ENCODE measurements at places on chromosomes 12 and 14.

DNA sequence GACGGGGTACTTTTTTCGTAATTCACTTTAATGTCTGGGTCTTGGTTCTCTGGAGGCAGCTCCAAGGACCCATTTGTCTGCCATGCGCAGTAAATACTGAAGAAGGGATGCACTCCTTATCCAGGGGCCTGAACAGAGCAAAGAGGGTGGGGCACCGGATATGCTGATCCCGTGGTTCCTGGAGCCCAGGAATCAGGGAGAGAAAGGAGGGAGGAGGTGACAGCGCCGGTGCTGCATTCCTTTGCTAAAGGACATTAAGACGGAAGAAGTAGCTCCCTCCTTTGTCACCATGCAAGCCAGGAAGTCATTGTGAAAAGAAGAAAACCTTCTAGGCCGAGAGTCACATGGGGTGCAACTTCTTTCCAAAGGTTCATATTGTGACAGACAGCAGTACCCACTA lies 1057.7 kb downstream of the VRK1 start:
- peak; percentile 19 for DNase-seq

GRCh38 chr14:100271247-100271939 lies 32.4 kb downstream of the YY1 start:
- DNase-seq = no peak

GRCh38 chr12:47367912-47368537 lies 288.3 kb upstream of the AMIGO2 start:
- no peak for DNase-seq

GRCh38 chr12:3262470-3262869 lies 185.3 kb downstream of the TSPAN9 start:
- DNase-seq = no peak

GRCh38 chr14:103825101-103825500 lies 22.3 kb downstream of the PPP1R13B start:
- no peak for DNase-seq

- no peak for DNase-seq
Observed at GRCh38 chr12:8709124-8709830, 11.5 kb downstream of the RIMKLB start.

DNA sequence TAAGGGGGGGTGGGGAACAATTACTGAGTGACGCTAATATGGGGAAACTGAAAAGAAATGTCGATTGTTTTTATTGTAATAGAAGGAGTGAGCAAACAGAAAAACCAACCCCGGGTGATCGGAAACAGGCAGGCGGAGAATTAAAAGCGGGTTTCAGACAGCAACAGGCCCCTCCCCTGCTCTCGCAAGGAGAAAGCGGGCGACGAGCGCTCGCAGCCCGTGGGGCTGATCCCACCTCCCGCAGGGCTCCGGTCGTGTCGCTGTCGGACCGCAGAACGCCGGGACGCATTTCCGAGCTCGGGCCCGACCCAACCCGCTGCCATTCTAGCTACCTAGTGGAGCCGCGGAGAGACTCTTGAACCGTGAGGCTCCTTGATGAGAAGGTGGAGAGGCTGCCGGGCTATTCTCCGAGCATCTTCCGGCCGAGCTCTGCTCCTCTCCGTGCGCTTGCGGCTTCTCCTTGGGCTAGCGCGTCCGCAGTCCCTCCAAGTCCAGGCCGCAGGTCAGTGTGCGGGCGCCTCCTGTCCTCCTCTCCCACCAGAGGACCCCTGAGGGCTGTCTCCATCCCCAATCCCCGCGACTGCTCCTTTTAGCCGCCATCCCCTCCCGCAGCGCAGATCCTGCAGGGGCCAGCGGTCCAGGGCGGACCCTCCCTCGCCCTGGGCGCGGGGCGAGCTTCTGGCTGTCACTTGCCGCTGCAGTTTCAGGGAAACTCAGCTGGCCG lies 4.1 kb upstream of the PAX9 start:
- DNase-seq = no peak

DNA sequence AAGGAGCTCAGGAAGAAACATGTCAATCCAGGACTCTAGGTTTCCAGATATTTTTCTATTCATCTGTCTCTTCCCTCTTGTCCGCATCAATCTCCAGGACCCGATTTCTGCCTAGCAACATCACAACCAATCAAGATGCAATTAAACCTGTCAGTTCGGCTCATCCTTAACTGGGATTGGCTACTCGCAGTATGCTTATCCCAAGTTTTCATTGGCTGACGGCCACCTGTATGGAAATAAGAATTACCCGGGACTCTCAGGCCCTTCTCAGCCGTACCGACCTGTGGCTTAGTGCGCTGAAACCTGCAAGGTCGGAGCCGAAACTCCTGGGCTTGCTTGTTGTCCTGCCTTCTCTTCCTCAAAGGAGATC lies 20.4 kb upstream of the ATP5MC2 start:
- no peak for DNase-seq

GRCh38 chr14:52299692-52300278 lies 14.3 kb upstream of the PTGER2 start:
- DNase-seq = no peak

GRCh38 chr12:123119808-123120207 lies 31.1 kb downstream of the PITPNM2 start:
- DNase-seq = no peak

- no peak for DNase-seq
Observed at GRCh38 chr14:92385561-92385960, 62.6 kb downstream of the SLC24A4 start.

- no peak for DNase-seq
Observed at GRCh38 chr12:132166093-132166492, 21.8 kb downstream of the NOC4L start.

- DNase-seq = peak; percentile 93
Observed at GRCh38 chr14:71686677-71687076, 245.6 kb upstream of the RGS6 start.

DNA sequence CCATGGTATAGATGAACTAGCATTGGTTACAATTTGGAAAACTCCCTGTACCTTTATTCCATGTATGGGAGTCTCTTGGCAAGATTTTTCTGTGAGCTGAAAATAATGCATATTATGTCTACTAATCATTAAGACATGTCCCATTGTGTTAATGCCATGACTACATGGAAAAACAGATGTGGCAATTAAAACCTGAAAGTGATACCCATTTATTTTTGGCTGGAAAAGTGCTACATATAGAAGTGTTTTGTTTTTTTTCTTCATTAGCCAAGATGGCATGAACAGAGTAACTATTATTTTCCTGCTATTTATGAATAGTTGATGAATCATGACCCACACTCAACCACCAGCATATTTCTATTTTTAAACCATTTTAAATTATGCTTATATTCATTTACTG lies 58.2 kb downstream of the ALG10B start:
- DNase-seq = no peak

DNA sequence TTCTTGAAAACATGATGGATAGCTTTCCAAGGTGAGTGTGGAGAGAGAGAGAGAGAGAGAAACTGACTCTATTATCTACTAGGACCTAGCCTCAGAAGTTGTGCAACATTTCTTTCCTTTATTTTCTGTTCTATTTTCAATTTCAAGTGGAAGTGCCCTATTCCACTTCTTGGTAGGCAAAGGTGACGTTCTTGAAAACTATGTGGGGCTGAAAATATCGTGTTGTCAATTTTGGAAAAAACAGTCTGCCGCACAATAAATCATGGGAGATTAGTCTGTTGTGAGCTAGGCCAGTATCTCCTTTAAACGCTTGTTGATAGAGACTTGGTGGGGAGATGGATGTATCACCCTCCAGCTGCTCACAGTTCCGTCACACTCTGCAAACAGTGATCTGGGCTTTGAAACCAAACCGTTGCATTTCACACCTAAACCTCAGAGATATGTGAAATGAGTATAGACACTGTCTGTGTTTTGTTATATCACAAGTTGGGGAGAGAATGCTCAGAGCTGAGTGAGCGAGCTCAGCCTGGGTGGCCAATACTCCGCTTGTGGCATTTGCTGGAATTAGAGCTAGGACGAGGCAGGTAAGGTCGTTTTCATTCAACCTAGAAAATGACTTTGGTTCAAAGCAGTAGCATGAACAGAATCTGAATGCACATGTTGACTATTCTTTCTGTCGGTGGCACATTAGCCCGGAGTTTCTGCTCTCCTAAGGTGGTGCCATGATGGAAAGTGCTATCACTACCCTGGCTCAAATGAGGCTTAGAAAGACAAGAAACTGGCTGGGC lies 75.1 kb upstream of the ST8SIA1 start:
- DNase-seq = no peak

GRCh38 chr12:42683933-42684801 lies 94.6 kb upstream of the PRICKLE1 start:
- no peak for DNase-seq

DNA sequence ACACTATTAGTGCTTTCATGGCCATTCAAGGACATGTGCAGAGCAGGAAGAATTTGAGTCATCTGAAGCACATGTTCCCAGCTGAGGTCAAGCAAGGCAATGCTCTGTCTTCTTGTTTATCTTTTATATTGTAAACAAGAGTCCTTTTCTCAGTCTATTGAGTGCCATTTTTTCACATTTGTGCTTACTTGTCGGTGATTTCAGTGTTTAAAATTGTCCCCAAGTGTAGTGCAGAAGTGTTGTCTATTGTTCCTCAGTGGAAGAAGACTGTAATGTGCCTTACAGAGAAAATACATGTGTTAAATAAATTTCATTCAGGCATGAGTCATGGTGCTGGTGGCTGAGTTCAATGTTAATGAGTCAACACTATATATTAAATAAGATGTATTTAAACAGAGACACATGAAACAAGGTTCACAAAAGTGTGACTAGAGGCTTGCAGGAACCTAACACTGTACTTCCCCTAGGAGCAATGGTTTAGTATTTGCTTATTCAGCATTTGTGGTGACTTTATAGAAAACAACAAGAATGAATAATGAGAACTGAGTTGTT lies 391.1 kb downstream of the LRIG3 start:
- DNase-seq = no peak

GRCh38 chr12:132560364-132560613 lies 50.1 kb downstream of the LRCOL1 start:
- no peak for DNase-seq

GRCh38 chr14:103562179-103562428 lies 353 bp downstream of the BAG5 start:
- no peak for DNase-seq

DNA sequence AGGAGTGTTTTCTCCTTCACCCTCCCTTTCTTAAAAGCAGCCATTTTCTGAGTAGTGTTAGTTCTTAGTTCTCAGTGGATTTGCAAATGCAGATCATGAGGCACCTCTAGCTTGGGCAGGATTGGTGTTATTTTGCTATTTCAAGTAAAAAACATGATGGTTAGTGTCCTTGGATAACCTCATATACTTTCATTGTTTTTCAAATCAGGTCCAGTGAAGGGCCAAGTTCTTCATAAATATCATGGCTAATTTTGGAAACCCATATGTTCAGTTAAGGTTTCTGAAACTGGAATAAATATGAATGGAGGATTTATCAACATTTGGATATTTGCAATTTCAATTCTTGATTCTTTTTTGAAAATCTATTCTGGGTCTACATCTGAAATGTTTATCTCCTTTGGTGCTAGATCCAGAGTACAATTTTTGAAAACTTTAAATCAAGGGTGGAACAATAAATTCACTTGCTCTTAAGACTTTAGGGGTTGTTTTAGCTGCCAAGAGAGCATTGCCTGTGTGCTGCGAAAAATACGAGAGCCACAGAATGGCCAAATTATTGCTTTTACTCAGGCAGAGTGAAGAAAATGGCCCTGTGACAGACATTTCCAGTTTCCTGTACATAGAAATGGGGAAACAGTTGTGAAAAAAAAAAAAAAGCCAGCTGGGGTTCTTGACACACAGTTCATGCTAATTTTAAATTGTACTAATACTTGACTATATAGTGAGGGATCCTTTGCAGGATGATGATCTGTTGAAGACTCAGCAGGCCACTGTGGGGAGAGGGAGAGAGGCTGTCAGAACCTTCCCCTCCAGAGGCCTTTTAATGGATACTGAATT lies 104.6 kb downstream of the BICD1 start:
- no peak for DNase-seq

DNA sequence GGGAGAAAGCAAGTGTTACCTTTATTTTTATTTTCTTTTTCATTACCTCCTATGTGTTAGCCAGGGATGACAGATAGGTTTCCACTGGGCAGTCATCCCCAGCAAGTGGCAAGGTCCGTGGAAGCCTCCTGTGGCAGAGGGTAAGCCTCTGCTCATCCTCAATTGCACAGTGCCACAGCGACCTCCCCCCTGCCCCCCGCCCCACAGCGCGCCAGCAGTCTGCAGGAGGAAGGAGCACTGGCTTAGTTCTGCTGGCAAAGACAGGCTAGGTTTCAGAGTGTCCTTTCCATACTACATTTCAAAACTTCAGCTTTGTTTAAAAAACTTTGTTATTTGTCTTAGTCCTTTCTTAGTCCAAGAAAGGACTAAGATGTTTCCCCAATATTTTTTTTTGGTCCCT lies 194.7 kb downstream of the EXOC5 start:
- DNase-seq = no peak

GRCh38 chr12:121845701-121846100 lies 13.0 kb downstream of the HPD start:
- no peak for DNase-seq

DNA sequence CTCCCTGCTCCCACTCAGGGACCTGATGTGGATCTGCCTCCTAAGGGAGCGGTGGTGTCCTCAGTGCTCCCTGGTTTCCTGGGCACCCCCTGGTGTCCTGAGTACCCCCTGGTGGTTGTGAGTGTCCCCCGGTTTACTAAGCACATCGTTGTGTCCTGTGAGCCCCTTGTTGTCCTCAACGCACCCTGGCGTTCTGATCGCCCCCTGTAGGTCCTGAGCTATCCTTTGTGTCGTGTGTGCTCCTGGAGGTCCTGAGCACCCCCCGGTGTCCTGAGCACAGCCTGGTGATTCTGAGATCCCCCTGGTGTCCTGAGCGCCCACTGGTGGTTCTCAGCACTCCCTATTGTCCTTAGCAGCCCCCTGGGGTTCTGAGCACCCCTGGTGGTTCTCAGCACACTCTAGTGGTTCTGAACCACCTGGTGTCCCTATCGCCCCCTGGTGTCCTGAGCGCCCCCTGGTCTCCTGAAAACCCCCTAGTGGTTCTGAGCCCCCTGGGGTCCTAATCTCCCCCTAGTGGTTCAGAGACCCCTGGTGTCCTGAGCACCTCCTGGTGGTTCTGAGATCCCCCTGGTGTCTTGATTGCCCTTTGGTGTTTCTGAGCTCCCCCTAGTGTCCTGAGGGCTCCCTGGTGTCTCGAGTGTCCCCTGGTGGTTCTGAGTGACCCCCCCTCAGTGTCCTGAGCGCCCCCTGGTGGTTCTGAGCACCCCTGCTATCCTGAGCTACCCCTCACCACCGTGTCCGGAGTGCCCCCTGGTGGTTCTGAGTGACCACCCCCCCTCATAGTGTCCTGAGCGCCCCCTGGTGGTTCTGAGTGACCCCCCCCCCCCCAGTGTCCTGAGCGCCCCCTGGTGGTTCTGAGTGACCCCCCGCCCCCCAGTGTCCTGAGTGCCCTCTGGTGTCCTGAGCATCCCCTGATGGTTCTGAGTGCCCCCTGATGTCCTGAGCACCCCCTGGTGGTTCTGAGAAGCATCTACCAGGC lies 615.1 kb downstream of the TMEM121 start:
- no peak for DNase-seq

GRCh38 chr14:22920697-22921096 lies 1.7 kb upstream of the RBM23 start:
- DNase-seq = no peak
